GM04504 (cell line): ENCODE measurements at places on chromosomes 16 and 17.

- no peak for DNase-seq
Measured at GRCh38 chr17:429589-429988, 77.0 kb upstream of the RPH3AL start.

- DNase-seq, result no peak
Measured at GRCh38 chr16:10877472-10877946, 507 bp downstream of the CIITA start.

- no peak for DNase-seq
Measured at GRCh38 chr16:88926374-88926990, 50.5 kb downstream of the CBFA2T3 start.

DNA sequence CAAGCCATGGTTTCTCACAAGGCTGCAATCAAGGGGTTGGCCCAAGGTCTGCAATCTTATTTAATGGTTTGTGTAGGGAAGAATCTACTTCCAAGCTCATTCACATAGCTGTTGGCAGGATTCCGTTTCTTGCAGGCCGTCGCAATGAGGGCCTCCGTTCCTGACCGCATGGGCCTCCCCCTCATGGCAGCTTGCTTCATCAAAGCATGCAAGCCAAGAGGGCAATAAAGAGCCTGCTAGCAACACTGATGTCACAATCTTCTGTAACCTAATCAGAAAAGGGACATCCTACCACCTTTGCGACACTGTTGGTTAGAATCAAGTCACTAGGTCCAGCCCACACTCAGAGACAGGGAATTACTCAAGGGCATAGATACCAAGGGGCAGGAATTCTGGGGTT is 95.5 kb downstream of the CCT6B start:
- no peak for DNase-seq

DNA sequence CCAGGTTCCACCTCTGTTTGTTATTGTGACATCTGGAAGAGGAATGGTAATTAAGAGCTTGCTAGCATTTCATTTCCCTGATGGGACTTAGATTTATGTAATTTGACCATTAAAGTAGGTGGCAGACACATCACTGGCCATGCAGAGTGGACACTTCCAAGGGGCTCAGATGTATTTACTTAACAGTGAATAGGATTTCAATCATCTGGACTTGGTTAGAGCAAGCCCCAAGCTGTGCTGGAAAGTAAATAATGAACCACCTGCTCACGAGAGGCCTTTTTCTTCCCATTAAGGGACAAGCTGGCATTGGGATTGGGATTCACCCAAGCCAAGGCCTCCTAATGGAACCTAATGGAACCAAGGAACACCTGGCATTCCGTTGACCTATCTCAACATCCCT is 395.3 kb downstream of the HS3ST4 start:
- no peak for DNase-seq

GRCh38 chr16:26863931-26864330 is 202.8 kb upstream of the C16orf82 start:
- no peak for DNase-seq

- DNase-seq, result no peak
Measured at GRCh38 chr17:59483860-59484259, 81.5 kb upstream of the DHX40 start.

DNA sequence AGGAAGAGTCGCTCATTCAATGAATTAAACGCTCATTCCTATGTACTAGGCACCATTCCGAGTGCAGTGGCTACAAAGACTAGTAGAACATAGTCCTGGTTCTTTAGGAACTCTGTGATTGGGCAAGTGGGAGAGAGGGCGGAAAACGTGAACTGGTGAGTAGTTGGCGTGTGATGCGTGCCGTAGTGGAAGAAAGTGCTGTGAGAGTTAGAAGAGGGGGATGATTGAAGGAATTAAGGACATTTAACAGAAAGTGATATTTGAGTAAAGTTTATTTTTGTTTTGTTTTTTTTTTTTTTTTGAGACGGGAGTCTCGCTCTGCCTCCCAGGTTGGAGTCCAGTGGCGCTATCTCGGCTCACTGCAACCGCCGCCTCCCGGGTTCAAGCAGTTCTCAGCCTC is 7.9 kb upstream of the SLFN14 start:
- DNase-seq, result no peak

DNA sequence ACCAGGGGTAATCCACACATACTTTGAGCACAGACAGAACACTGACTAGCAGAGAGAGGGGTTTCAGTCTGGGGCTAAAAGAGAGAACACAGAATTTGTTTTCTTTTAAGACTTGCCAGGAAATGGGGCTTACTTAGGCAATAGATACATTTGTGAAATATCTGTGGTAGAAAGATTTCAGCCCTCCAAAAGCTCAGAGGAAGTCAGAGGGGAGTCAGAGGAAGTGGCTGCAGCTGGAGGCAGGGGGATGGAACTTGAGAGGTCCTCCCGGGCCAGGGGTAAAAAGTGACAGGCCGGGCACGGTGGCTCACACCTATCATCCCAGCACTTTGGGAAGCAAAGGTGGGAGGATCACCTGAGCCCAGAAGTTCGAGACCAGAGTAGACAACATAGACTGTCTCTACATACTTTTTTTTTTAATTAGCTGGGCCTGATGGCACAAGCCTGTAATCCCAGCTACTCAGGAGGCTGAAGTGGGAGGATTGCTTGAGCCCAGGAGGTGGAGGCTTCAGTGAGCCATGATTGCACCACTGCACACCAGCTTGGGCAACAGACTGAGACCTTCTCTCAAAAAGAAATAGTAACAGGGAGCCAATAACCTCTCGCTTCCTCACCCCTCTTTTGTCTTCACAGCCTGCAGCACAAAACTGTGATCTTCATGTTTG is 49.9 kb downstream of the NLRC5 start:
- no peak for DNase-seq

DNA sequence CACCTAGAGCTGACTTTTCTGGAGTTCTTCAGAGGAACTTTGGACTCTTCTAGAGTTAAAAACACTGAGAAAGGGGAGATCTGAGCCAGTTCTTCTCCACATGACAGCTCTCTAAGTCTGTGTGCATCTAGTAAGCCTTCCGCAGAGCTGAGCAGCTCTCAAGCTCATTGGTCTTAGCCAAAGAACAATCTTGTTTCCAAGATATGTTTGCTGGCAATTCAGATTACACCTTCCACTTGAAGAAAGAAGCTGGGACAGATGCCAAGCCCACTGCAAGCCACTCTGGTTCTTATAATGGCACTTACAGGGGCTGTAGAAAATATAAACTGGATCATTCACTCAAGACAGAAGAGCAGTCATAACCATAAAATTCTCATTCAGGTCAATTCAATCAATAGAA is 134.1 kb upstream of the TOX3 start:
- no peak for DNase-seq

- DNase-seq, result no peak
Measured at GRCh38 chr17:78517421-78517820, 59.8 kb downstream of the DNAH17 start.
